Esophagus muscularis mucosa (tissue), 4 donors: ENCODE measurements at places on chromosomes 16 and 17.

- DNase-seq = no peak
These were observed 133.1 kb downstream of the ANKRD11 start for GRCh38 chr16:89357055-89357816.

DNA sequence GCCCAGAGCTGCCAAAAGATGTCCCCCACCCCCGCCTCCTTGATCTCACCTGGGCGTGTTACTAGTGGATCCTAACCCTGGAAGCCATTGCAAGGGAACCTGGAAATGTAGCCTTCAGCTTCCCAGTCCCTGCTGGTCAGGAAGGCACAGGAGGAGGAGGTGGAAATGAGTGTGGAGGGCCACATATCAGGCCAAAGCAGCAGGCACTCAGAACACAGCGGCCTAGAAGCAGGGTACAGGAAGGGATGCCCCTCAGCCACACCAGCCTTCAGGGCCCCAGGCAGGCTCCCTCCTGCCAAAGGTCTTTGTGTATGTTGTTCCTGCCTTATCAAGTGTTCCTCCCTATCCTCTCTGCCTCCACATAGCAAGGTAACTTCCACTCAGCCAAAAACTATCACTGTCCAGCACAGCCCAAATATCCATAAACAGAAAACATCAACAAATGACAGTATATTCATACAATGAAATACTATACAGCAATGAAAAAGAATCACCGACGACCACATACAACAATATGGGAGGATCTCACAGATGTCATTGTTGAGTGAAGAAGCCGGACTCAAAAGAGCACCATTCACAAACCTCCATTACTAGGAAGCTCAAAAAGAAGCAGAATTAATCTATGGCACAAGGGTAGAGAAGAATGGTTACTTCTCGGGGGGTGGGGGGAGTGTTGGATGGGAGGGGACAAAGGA, 28.2 kb upstream of the TNFRSF13B start:
- DNase-seq = no peak

- DNase-seq = no peak
These were observed 10.5 kb downstream of the NXN start for GRCh38 chr17:968812-969730.

- DNase-seq = no peak
These were observed 12.2 kb downstream of the ADAP2 start for GRCh38 chr17:30933966-30934365.

- no peak for DNase-seq
These were observed 10.7 kb downstream of the FSCN2 start for GRCh38 chr17:81538651-81539570.

DNA sequence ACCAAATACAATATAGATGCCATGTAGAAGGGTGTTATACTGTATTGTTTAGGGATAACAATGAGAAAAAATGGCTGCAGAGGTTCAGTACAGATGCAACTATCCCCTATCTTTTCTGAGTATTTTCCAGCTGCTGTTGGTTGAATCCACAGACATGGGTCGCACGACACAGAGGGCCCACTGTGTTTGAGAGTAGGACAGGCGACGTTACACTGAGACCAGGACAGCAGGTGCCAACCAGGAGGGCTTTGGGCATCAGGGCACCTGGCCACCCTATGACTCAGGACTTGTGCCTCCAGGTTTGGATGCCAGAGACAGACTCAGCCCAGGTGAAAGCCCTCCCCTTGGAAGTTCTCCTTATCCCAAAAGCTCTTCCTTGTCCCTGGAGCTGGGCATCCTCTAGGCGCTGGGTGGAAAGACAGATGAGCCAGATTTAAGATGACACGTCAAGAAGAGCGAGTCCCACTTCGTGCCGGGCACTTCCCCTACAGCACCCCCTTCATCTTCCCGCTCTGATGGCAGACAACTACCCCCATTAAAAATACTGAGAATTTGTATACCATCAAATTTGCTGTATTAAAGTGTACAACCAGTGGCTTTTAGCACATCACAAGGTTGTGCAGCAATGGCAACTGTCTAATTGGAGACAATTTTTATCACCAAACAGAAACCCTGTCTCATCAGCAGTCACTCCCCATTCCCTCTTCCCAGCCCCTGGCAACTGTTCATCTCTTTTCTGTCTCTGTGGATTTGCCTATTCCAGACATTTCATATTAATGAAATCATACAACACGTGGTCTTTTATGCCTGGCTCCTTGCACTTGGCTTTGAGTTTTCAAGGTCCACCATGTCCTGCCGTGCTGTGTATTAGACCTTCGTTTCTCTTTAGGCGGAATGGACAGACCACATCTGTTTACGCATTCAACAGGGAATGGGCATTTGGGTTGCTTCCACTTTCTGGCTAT, 30.6 kb downstream of the TNFRSF13B start:
- DNase-seq = no peak

DNA sequence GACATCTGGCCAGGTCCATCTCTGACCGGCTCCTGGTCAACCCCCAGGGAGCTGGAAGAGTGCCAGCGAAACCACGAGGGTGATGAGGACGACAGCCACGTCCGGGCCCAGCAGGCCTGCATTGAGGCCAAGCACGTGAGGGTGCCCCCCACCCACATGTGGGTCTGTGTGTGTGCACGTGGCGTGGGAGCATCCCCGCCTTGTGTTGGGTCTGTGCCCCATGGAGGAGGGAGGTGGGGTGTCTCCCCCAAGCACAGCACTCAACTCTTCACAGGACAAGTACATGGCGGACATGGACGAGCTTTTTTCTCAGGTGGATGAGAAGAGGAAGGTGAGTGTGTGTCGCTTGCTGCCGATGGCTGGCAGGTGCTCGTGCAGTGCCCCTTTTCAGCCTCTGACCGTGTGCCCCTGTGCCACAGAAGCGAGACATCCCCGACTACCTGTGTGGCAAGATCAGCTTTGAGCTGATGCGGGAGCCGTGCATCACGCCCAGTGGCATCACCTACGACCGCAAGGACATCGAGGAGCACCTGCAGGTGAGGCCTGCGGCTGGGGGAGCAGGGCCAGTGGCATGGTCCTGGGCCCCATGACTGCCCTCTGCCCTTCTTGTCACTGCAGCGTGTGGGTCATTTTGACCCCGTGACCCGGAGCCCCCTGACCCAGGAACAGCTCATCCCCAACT, 1.7 kb downstream of the STUB1 start:
- DNase-seq = no peak

- no peak for DNase-seq
These were observed 70.0 kb downstream of the MSI2 start for GRCh38 chr17:57326336-57326735.

DNA sequence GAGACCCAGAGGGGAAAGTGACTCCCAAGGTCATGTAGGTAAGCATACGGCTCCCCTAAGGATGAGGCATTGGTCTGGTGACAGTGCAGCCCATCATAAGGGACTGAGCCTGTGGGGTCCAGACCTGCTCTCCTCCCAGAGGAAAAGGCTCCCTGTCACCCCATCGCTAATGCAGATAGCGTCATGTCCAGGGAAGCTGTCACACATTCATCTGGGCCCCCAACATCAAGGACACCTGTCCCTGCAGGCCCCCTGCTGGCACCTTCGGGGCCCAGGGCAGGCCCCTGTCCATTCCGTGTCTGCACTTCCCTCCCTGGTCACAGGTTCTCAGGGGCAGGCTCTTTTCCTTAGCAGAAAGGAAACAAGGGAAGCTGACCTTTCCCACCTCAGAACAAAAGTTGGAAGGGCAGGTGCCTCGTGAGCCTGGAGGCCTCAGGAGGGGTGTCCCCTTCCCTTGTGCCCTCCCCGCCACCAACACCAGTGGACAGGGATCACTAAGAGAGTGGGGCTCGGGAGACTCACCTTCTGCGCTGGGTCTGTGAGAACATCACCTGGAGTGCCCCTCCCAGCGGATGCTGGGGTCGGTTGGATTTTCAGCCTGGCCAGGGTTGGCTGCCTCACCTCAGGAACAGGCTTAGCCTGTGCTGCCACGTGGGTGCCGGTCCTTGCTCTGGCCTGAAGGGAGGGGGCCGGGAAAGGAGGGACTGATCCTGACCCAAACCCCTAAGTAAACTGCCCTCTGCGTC, 17.3 kb upstream of the LASP1NB start:
- DNase-seq = no peak

DNA sequence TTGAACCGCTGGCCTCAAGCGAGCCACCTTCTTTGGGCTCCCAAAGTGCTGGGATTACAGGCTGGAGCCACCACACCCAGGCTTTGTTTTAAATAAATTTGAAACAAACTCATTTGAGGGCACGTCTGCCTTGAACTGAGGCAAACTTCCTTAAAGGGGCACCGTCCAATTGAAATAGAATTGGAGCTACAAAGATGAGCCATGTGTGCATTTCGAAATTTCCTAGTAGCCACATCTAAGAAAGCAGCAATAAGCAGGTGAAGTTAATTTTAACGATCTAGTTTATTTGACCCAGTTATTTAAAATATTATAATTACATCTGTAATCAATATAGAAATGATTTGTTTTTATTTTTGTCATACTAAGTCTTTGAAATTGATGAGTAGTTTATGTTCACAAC, 755 bp upstream of the C16orf89 start:
- DNase-seq = no peak

GRCh38 chr17:81393684-81394376, 1.4 kb upstream of the BAHCC1 start:
- peak; percentile 100 for DNase-seq

GRCh38 chr17:4503283-4504025, 4.8 kb downstream of the SPNS2 start:
- no peak for DNase-seq

DNA sequence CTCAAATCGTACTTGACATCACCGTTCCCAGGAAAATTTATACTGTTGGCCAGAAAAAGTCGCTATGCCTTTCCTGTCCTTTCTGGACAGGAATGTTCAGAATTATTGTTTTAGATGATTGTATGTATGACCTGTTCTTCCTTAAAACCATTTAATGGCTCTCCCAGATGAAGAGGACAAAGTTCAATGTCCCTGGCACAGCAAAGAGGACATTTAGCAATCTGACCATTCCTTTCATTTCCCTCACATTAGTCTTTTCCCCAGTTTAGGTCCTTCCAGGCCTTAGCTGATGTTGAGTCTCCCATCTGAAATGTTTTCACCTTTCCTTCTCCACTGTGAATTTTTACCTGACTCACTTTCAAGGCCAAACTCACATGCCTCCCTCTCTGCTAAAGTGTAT, 938.9 kb downstream of the CDH11 start:
- no peak for DNase-seq
